ENCODE measurements at places on chromosomes 16 and 17.

GRCh38 chr16:79618692-79619050, 18.1 kb upstream of the MAF start:
- no peak for DNase-seq

- DNase-seq = no peak
Observed at GRCh38 chr16:51154271-51155171, 3.5 kb upstream of the SALL1 start.

DNA sequence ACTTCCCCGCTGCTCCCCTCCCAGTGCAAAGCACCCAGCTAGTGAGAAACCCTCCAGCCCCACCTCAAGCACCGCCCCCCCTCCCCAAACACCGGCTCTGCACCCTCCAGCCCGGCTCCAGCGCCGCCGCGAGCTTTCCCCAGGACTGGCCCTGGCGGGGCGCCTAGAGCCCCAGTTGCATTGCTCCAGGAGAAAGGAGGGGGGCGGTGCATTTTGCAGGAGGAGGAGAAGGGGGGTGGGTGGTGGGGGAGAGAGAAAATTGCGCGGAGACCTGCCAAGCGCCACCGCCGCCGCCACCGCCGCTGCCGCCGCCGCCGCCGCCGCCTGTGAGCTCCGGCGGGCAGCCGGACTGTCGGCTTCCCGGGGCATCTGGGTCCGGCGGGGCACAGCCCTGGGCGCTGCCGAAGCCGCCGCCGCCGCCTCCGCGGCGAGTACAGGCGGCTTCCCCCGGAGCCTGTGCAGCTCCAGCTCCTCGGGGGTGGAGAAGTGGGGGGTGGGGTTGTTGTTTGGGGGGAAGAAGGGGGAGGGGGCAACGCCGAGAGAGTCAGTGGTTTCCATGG, 333 bp upstream of the NOG start:
- DNase-seq = no peak

- no peak for DNase-seq
Observed at GRCh38 chr17:35416659-35417058, 15.6 kb downstream of the SLFN12 start.

GRCh38 chr16:14011846-14012245, 59.3 kb upstream of the MRTFB start:
- DNase-seq = no peak

- DNase-seq = no peak
Observed at GRCh38 chr16:55502801-55503366, 6.0 kb upstream of the LPCAT2 start.

DNA sequence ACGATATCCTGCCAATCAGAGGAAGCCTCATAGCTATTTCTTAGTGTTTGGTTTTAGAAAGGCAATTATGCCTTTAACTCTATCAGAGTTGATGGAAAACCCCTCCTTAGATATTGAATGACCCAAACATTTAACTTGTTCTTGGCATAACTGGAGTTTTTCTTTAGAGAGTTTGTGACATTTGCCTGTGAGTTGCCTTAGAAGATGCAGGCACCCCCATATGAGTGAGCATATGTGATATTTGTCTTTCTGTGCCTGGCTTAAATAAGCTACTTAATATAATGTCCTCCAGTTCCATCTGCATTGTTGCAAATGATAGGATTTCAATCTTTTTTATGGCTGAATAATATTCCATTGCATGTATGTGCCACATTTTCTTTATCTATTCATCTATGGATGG, 19.6 kb upstream of the B4GALNT2 start:
- DNase-seq = no peak

- no peak for DNase-seq
Observed at GRCh38 chr16:89646906-89647305, 10.6 kb downstream of the CHMP1A start.

GRCh38 chr17:80970044-80970761, 21.4 kb upstream of the CHMP6 start:
- no peak for DNase-seq

DNA sequence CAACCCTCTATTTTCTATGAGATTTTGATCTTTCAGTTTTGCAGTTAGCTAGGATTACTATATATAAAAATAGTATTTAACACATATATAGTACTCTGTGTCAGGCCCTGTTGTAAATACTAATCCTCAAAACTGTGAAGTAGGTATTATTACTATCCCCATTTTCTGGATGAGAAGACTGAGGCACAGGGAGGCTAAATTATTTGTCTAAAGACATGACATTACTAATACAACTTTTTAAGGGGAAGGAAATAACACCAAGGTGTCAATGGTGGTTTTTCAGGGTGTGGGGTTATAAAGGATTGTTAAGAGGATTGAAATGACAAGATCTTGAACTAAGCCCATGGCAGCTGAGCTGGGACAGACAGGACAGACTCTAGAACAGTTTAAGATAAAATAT, 4.1 kb upstream of the WSB1 start:
- no peak for DNase-seq

- no peak for DNase-seq
Observed at GRCh38 chr16:16890964-16891363, 512.0 kb downstream of the NPIPA7 start.

DNA sequence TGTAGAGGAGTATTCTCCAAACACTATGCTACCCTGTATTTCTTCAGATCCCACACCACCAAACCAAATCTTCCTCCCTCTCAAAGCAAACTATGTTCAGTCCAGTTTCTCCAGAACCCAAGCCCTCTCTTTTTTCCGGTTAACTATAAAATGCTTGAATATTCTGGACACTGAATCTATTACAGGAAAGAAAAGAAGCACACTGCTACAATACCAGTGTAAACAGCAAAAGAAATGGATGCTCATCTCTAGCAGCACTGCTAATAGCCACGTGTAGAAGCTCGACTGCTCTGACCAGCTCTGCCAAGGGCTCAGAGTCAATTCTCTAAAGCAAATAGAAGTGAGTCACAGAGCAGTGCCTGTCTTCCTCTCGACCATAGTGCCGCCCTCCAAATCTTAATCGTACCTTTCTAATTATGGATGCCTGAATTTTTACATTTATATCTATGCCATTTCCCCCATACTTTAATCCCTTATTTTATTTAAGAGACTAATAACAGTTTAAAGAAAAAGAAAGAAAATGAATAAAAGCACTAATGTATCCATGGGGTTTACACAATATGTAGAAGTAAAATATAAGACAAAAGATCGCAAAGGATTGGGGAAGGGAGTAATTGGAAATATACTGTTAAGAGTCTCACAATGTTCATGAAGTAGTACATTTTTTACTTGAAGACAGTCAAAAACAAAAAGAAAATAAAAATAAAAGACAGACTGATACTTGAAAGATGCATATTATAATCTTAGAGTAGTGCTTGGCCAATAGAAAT, 154.5 kb downstream of the PARN start:
- no peak for DNase-seq

DNA sequence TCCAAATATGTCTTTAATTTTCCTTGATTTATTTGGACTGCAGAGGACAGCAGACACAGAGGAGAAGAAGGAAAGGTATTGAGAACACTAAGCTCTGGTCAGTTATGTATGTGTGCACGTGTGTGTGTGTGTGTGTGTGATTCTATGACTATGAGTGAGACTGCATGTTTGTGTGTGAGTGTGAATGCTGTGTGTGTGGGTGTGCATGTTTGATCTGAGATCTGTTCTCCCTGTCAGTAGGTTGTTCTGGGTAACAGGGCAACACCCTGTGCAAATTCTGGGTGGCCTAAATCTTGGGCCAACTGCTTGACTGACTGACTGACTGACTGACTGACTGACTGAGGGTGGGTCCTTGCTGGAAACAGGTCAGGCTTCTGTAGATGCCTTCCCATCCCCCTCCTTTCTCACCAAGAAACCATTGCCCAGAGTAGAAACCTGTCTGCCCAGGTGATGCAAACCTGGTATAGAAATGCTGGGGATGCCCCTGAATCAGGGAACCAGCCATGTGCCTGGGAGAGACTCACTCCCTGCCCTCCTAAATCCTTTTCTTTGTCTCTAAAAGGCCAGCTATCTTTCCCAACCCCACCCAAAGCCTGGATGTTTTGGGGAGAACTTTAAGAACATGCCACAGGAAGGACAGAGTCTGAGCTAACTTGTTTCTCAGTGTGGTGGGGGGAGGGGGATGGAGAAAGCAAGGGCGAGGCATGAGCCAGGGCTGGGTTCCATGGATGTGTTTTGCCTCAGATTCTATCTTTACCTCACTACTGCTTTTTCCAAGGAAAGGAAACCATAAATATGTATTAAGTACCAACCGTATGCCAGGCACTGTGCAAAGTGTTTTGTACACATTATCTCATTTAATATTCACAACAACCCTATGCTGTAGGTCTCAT, 4.5 kb upstream of the NR1D1 start:
- DNase-seq = no peak

- peak; percentile 62 for DNase-seq
Observed at GRCh38 chr17:30477774-30478115, 537 bp downstream of the GOSR1 start.

GRCh38 chr17:41672153-41672552, 16.5 kb upstream of the EIF1 start:
- no peak for DNase-seq

GRCh38 chr16:4601036-4601863, 13.4 kb downstream of the UBALD1 start:
- no peak for DNase-seq

GRCh38 chr16:79104567-79104966, 496.0 kb downstream of the MAF start:
- no peak for DNase-seq

DNA sequence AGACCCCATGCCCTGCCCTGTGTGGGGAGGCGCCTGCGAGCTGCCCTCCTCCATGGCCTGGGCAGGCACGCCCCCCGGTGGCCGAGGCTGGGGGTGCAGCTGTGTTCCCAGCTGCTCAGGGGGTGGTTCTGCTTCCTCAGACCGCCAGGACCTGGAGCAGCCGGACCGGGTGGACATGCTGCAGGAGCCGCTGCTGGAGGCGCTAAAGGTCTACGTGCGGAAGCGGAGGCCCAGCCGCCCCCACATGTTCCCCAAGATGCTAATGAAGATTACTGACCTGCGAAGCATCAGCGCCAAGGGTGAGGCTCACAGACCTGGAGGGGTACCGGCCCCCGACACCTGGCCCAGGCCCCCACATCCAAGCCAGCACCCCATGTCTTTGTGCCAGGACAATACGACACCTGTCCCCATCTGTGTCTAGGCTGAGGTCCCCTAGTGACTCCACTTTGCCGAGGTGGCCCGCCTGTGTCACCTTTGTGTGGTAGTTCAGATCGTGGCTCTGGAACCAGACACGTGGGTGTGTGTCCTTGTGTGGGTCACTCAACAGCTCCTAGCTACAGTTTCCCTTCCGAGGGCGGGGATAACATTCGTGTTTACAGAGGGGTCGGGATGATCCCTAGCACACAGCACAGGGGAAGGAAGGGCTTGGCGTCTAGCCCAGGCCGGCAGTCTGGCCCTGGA, 9.3 kb downstream of the GJD3 start:
- no peak for DNase-seq
